Stimulated activated CD8-positive, alpha-beta memory T cell treated with anti-CD3 and anti-CD28 coated beads, Interleukin-7, amount 100 ng/mL, for 1 hour (primary cell): ENCODE measurements at places on chromosomes 4 and X.

DNA sequence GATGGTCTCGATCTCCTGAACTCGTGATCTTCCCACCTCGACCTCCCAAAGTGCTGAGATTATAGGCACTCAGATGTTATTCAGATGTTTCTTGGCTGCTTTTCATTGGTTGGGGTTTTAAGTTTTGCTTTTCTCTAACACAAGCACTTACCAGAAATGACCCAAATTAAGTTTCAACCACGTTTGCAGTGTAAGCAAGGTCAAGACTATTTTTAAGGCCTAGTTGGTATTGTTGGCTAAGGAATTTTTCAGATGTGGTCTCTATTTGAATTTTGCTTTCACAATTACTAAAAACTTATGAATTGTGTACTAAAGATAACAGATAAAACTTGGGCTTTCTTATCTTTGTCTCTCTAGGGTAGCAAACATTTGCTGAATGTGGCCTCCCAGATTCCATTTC lies 1756.9 kb upstream of the TENM3 start:
- DNase-seq, result no peak

DNA sequence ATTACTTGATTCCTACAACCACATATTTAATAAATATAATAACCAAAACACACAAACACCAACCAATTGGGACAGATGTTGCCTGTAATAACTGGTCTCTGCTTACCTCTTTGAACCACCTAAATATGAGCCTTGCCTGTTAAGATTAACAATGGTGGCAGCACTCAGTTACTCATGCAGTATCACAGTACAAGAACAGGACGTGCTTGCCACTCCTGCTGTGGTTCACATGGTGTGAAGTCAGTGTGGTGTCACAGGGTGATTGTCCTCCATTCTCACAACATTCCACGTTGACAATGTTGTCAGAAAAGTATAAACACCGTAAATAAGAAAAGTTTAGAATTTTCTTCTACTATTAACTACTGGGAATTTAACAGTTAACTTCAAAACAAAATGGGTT lies 365.0 kb downstream of the PPP3CA start:
- DNase-seq, result no peak

DNA sequence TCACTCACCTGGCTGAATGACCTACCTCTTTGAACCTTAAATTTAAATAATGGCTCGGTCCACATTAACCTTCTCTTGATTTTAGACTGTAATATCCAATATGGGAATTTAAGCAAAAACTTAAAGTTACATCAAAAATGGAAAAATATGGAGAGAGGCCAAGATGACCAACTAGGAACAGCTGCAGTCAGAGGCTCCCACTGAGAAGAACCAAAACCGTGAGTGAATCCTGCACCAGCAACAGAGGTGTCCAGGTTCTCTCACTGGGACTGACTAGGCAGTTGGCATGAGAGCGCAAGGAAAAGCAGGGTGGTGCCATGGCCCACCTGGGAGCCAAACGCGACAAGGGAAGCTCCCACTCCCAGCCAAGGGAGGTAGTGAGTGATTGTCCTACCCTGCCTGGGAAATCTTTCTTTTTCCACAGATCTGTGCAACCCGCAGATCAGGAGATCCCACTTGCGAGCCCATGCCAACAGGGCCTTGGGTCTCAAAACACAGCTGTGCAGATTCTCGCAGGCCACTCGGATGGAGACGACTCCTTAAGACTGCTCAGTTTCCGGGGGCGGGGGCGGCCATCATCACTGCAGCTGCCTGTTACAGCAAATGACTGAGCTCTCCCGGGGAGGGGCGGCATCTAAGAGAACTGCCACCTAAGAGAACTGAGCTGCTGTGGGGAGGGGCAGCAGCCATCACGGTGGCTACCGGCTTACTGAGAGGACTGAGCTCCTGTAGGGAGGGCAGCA lies 343.4 kb downstream of the DMD start:
- DNase-seq, result no peak

DNA sequence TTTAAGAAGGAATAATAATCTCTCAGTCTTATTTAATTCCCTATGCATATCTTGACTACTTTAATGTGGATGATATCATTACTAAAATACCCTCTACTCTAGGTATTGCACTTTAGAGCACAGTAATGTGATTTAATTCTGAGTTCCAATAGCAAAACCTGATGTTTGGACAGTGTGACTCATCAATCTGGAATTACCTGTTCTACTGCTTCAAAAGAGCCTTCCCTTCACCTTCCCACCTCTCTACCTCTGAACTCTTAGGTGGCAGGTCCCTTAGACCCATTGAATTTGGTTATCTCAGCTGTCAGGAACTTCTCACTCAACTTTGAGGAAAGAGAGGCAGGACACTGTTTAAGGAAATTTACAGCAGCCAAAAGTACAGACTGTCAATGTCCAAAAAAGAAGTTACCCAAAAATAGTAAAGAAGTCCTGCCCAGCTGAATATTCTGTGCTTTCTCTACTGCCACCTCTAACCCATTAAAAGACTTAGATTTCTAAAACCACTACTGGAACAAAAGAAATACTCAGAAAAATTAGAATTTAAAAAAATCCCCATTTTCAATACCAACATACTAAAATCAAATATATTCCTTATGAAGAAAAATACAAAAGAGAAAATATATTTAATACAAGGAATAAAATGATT lies 123.1 kb upstream of the GPM6A start:
- no peak for DNase-seq

DNA sequence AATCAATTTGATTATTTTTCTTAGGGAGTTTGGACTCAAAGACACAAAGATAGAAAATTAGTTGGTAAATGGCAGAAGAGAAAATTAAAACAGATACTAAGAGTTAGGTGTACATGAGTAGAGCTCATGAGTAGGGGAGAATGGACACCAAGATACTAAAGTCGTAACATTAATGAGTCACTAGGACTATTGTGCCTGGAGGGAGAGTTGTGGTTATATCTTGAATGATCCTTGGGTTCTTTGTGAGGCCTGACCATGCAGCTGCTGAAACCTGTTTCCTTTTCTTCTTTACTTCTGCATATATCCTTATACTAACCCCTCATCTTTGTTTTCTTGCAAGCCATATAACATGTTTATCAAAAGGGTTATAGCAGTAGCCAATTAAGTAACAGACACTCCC lies 532.8 kb downstream of the RPA4 start:
- DNase-seq, result no peak

DNA sequence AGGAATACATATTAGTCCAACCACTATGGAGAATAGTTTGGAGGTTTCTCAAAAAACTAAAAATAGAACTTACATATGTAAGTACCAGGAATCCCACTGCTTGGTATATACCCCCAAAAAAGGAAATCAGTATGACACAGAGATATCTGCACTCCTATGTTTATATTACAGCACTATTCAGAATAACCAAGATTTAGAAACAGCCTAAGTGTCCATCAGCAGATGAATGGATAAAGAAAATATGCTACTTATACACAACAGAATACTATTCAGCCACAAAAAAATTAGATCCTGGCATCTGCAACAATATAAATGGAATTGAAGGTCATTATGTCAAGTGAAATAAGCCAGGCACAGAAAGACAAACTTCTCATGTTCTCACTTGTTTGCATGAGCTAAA lies 27.5 kb upstream of the ABCG2 start:
- DNase-seq, result no peak

DNA sequence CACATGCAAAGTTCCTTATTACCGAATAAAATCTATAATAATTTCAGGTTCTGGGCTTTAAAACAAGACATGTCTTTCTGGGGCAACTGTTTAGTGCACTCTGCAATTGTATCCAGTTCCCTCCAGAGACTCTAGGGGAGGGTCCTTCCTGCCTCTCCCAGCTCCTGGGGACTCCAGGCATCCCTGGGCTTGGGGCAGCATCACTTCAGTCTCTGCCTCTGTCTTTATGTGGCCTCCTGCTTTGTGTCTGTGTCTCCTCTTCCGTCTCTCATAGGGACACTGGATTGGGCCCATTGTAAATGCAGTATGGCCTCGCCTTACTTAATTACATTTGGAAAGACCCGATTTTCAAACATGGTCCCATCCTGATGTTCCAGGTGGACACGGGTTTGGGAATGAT lies 10.9 kb upstream of the ASMTL start:
- DNase-seq, result no peak

DNA sequence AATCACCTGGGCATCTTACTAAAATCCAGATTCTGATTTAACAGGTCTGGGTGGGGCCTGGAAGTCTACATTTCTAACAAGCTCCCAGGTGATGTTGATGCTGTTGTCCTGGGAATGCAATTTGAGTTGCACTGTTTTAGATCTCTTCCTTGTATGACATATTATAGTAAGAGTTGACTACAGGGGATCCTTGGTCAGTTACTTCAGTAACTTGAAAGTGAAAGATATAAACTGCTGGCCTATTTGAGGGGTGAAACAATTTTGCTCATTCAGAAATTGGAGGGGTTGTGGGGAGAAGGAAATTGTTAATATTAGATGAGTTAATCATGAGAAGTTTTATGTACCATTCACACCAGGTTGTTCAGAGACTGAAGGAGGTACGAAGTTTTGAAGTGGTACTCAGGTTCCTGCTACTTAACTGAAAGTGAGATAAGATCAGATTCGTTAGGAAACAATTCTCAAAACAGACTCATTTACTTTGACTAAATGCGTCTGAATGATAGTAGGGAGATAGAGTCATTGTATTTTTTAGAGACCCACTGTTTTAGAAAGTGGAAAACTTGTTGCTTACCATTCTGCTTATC lies 12.5 kb downstream of the SH2D1A start:
- DNase-seq, result no peak

- no peak for DNase-seq
Measured at GRCh38 chrX:12946406-12946805, 28.5 kb upstream of the TMSB4X start.

- no peak for DNase-seq
Measured at GRCh38 chr4:140257461-140258305, 103.7 kb upstream of the MAML3 start.

GRCh38 chrX:10360116-10360515 lies 203.3 kb downstream of the CLCN4 start:
- no peak for DNase-seq

- no peak for DNase-seq
Measured at GRCh38 chrX:40755291-40756249, 20.2 kb upstream of the MED14 start.

DNA sequence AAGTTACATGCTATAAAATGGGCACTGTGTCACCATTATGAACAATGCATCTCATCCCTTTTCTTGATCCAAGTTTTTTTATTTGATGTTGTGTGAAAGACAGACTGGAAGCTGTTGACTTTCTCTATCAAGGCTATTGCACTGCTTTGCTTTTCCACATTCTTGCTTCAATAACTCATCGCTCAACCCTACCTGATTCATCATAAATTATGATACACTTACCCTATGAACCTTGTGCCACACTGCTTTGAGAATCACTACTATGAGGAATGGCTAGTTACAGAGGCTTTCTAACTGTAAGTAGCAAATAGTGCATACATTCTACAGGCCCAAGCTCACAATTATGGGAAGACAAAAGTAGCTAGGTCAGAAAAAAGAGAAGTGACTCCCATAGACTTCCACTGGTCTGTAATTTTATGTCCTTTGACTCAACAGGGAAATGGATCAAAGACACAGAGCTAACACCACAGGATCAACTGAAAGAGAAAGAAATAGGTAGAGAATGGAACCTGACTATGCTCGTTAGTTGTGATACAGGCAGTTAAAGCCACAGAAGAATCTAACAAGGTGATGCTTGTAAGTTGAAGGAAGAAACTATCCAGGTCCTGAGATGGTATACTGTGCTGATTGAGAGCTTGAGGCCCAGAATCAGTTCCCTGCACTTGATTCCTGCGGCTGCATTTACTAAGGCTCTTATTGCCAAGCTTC lies 163.5 kb downstream of the PPP3CA start:
- DNase-seq, result no peak

DNA sequence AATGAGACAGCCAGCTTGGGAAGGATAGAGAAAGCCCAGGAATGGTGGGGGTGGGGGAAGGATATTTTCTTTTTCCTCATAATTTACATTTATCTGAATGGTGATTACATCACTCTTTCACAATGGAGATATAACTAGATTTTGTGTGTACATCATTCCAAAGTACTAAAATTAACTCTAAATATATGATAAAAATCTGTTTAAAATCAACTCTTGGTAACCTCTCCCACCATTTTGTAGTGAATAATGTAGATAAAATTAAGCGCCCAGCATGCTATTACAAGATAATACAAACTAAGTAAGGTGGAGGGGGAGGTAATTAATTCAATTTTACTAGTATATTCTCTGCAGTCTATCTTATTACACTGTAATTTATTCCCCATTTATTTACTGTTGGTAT lies 78.9 kb downstream of the NCAPG start:
- no peak for DNase-seq

DNA sequence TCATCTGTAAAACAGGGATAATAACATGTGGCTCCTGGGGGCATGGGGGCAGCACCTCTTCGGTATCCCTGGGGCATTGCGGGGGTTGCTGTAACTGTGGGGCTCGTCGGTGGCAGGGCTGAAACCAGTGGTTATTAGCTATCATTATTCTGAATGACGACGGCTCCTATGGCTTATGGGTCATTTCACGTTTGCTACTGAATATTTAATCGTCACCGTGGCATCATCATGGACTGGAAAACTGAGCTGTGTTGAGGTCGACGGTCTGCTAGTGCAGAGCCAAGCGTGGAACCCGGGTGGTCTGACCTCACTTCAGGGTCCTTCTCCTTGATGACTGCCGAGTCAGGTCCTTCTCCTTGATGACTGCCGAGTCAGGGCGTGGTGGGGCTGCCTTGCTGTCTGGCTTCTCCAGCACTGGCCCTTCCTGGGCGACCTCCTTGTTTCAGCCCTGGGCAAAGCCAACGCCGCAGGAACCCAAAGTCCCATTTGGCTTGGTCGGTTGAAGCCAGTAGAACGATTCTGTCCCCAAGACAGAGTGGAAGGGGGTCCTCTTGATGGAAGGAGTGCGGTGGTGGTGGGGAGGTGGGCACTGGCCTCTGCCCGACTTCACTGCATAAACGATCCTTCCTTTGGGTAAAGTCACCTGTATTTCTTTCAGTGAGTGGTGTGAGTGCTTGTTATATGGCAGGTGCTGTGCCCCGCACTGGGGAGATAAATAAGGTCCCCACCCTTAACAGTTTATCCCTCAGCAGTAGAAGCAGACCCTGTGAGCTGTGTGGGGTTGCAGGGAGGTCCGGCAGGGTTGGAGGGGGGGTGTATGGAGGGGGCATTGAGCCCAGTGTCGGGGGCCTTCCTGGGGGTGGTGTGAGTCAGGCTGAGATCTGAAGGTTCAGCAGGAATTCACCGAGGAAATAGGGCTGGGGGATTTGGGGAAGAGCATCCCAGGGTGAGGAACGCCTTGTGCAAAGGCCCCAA lies 40.8 kb downstream of the PSAPL1 start:
- DNase-seq, result no peak

GRCh38 chr4:38674258-38675144 lies 10.5 kb downstream of the KLF3 start:
- no peak for DNase-seq

DNA sequence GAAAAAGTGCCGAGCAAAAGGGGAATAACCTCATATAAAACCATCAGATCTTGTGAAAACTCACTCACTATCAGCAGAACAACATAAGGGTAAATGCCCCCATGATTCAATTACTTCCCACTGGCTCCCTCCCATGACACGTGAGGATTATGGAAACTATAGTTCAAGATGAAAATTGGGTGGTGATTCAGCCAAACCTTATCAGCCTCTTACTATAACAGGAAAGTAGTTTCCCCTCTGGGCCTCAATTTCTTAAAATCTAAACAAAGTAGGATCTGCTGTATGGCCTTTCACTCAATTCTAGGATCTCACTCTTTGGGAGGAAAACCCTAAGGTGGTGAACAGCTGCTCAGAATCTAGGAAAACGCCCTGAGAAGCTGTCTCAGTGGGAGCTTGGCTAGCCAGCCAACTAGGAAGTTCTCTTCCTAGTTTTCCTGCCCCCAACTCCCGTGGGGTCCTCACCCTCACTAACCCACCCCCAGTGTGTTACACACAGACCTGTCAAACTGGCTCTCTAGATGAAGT lies 1017.1 kb upstream of the HS3ST1 start:
- DNase-seq, result no peak

- DNase-seq, result no peak
Measured at GRCh38 chr4:112023402-112023950, 121.8 kb upstream of the FAM241A start.
